ENCODE measurements at places on chromosomes 5 and 9.
A peak's percentile ranks its signal among the peaks of the same experiment; 100 is the strongest.

DNA sequence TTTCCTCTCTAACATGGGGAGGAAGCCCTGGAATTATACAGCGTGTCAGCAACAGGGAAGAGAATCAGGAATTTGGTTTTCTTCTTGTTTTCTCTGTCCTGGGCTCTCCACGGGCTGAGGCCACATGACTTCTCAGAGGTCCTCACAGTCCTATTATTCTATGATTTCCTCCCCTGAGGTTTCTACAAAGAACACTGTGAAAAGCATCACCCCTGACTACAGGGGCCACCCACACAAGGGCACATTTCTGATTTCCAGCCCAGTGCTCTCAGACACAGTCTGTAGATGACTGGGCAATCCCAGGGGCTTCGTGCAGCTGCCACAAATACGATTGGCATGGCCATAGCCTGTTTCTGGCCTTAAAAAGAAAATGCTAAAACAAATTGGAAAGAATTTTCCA lies 284.9 kb downstream of the CEMIP2 start:
- no peak for DNase-seq

GRCh38 chr9:137570566-137570965 lies 8.2 kb downstream of the DPH7 start:
- DNase-seq = no peak

DNA sequence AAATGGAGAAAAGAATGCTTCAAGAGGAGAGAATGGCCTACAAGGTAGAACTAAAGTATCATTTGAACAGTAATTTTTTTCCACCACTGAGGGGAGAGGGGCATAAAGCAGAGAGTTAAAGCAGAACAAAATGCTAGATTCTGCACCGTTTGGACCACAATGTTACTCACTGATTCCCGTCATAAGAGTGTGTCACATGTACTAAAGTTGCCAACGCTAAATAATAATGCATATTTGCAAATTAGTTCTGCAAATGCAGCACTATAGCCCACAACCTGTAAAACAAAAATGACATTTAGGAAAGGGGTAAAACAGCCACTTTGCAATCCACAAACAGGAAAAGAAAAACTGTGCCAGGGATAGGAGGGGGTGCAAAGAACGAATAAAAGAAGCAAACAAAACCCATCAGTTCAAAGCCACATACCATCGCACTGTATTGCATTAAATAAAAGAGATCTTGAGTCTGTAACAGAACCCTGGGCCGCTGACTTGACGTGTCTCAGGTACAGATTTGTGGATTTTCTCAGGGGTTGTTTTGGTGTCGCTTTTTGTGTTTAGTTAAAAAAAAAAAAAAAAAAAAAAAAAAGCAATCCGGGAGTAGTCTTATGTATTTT lies 7.7 kb upstream of the NFIB start:
- no peak for DNase-seq

DNA sequence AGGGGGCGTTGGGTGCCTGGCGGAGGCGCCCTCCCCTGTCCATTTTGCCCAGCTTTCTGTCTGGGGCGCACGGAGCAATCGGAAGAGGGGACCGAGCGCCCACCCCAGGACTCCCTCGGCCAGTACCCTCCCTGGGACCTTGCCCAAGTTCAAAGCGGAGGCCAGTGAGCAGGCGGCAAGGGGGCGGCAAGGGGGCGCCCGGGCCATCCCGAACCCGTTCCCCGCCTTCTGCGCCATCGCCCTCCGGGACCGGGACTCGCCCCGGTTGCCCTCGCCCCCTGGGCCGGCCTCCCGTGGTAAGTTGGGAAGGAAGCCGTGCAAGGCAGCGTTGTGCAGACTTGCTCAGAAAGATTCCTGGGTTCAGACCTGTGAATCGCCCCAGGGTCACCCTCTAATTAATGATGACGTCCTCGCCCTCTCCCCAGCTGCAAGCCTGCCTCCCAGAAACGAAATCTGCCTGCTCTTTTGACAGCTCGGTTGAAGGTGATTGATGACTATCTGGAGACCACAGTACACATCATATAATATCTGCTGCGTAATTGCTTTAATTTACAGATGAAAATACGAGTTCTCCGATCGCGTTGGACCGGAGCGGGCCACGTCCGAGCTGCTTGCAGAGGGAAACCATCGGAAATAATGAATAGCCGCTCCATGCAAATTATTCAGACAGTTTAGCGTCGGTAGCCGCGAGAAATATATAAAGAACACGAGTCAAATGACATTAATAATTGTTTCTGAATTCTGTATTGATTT lies 1.4 kb upstream of the IRX4 start:
- DNase-seq = no peak

DNA sequence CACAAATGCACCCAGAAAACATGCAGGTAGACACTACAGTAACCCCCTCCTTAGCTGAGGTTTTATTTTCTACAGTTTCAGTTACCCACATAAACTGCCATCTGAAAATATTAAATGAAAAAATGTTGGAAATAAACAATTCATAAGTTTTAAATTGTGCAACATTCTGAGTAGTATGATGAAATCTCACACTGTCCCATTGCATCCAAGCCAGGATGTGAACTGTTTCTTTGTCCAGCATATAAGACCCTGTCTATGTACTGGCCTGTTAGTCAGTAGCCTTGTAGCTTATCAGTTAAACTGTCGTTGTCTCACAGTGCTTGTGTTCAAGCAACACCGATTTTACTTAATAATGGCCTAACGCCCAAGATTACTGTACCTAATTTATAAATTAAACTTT lies 630.5 kb downstream of the ANXA1 start:
- DNase-seq = no peak

DNA sequence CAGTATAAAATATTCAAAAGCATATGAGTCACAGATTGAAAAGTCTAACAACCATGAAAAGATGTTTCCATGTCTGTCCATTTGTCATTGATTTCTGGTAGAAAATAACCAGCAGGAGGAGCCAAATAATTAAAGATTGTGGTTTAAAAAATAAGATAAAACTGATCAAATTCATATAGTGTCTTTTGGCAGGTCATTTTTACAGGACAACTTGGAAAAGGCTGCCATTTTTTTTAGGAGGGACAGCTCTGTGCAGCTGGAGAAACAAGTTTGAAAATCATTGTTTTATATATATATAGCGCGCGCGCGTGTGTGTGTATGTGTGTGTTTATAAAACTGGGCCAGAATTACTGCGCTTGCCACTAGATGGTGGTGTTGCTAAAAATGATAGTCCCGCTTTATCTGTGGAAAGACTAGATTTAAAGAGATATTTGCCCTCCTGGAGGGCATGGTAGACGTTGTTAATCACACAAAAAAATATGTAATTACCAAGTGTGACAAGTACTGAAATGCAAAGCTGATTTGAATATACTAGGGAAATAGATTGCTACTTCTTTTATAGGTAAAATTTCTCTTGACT lies 1.3 kb upstream of the TRMO start:
- DNase-seq = peak; percentile 58

DNA sequence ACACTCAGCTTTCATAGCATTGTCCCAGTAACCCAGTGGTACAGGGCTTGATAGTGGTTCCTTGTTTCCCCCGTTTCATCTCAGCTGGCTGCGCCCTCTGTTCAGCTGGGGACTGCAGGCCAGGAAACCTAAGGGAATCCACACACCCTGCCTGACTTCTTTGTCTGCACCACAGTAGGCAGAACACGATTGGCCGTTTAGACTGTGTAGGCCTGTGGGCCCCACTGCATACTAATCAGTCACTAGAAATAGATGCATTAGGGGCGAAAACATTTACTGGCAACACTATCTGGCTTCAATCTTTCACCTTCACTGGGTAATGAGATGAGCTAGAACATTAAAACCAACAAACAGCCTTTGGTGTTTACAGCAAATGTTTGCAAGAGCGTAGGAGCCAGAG lies 512.7 kb upstream of the BRINP1 start:
- DNase-seq = no peak

- no peak for DNase-seq
Observed at GRCh38 chr9:6234014-6234413, 18.4 kb downstream of the IL33 start.

DNA sequence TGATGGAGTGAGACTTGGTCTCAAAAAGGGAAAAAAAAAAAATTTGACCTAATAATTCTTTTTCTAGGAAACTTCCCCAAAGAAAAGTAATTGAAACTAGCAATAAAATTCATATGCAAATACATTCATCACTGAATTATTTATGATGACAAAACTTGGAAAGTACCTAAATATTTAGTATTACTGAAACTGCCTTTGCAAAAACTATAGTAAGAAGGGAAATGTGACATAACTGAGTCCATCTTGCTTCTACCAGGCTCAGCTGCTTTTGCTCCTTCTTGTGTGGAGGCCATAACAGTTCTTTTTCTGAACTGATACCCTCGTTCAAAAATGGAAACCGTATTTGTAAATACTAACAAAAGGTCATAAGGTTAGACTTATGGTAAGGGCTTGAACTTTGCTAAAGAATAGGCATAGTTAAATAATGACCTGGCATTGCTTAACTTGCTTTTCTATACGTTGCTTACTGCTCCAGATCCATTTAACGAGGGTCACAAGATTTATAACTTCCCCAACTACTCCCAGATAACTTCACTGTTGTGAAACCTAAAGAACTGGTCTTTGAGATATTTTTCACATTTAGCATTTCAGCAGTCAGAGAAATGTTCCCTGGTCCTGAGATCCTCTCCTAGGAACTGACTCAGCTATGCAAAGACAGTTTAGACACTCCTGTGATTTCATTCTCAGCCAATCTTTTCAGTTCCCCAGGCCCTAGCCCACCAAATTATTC lies 68.4 kb downstream of the CFAP95 start:
- DNase-seq = no peak

- no peak for DNase-seq
Observed at GRCh38 chr5:133652951-133653759, 40.8 kb upstream of the FSTL4 start.

DNA sequence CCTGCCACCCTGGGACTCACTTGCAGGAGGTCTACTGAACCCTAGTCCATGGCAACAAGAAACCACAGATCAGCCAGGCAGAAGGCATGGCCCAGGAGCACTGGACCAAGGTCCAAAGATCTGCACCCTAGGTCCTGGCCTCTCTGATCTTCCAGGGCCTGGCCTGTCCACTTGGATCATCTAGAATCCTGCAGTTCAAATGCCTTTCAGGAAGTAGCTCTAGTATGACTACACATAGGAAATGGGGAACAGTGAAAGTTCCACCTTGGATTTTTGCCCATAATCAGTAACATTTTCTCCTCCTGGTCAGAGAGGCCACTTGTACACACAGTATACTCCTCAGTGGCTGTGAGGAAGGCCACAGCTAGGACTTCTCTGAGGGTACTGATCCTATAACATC lies 11.5 kb downstream of the ANXA6 start:
- no peak for DNase-seq

- no peak for DNase-seq
Observed at GRCh38 chr5:80275347-80275746, 19.5 kb upstream of the SERINC5 start.

DNA sequence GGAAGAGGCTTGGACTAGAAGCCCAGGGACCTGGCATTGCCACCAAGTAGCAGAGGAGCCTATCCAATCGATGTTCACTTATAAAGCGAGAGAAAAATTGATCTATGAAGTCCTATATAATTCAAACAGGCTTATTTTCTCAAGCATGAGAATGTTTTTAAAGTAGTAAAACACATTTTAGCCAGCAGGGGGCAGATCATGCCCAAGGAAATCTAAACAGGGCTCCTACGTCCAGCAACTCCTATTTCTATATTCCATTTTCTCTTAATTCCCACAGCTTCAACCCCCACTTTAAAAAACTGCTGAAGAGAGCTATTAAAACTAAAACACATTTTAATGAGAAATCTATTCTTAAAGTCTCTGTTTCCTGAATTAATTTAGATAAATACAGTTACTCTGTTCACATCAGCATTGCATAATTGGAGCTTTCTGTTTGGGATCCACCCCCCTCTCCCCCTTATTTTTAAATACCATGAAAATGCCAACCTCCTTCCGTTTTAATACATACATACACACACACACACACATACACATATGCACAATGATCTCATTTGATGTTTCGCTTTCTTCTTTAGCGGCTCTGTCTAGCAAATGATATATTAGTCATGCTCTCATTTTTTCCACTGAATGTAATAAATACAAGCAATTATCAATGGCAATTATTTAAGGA lies 144.9 kb downstream of the MYO10 start:
- no peak for DNase-seq

DNA sequence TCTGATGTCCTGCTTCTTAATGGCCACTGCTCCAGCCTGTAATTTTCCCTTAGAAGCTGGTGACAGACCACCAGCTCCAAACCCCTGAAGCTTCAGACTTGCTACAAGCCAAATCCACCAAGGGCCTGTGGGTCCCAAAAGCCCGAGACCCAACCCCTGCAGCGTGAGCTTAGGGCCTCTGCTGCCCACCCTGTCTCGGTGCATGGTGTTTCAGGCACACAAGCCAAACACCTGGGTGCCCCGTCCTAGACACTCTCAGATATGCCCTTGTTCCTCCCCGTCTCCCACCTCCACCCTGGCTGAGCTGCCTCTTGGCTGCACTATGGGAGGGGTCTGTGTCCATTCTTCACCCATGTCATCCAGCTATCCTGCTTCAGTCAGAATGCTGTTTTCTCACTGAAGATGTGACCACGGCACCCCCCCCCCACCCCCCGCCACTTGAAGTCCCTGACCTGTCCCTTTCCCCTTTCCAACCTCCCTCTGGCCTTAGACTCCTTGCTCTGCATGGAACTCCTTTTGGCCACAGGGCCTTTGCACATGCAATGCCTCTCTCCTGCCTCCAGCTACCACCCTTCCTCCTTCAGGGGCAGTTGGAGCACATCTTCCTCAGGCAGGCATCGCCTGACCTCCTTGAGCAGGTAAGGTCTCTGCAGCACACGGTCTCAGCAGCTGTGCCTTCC lies 55.8 kb downstream of the ZNF354C start:
- no peak for DNase-seq

GRCh38 chr5:168106008-168106761 lies 185.3 kb upstream of the WWC1 start:
- DNase-seq = no peak

- no peak for DNase-seq
Observed at GRCh38 chr9:117485176-117485575, 70.3 kb upstream of the ASTN2 start.

DNA sequence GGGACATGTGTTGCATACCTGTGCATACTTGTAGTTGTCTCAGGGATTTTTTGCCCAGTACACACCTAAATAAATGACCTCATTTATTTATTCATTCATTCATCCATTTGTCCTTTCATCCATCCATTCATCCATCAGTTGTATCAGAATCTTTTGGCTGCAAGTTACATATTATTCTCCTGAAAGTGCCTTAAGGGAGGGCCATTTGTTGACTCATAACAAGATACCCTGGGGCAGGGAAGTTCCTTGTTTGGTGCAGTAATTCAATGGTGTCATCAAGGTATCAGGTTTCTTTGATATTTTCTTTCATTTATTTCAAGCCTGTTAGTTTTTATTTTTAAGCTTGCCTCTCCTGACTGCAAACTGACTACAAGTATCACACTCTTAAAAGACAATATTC lies 597.9 kb upstream of the TLE4 start:
- no peak for DNase-seq

Measured in stimulated activated CD4-positive, alpha-beta T cell treated with anti-CD3 and anti-CD28 coated beads, Interleukin-4, amount 100 ng/mL, for 48 hours (primary cell).